Activated CD4-positive, alpha-beta T cell treated with anti-CD3 and anti-CD28 coated beads for 1 hour (primary cell): ENCODE measurements at places on chromosomes 1 and 21.
A peak's percentile ranks its signal among the peaks of the same experiment; 100 is the strongest.

DNA sequence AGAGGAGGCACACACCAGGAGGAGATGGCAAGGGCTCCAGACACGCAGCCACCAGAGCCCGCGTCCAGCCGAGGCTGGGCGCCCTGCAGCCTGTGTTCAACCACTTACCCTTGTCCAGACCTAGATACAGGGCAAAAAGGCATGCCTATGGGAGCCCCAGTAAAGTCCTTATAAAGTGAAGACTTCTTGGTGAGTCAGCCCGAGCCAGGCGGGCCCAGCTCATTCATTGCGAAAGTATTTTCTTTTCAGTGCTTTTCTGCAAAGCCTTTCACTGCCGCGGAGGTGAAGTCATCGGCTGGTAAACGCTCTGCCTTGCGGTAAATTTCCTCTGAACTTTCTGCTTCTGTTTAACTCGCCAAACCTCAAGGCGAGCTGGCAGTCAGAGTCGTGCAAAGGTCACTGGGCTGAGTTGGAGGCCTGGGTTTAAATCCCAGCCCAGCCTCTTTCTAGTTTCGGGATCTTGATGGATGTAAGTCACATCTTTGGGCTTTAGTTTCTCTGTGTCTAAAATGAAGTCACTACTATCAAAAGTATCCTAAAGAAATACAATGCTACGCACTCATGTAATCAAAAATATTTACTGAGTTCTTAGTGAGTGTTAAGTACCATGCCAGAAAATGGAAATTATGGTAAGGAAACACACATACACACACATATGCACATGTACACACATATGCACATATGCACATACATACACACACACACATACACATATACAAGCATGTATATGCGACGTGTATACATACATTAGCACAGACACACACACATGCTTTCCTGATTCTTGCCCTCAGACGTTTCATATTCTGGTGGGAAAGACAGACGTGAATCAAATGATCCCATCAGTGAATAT, 54.7 kb upstream of the IFFO2 start:
- DNase-seq: peak; percentile 59

DNA sequence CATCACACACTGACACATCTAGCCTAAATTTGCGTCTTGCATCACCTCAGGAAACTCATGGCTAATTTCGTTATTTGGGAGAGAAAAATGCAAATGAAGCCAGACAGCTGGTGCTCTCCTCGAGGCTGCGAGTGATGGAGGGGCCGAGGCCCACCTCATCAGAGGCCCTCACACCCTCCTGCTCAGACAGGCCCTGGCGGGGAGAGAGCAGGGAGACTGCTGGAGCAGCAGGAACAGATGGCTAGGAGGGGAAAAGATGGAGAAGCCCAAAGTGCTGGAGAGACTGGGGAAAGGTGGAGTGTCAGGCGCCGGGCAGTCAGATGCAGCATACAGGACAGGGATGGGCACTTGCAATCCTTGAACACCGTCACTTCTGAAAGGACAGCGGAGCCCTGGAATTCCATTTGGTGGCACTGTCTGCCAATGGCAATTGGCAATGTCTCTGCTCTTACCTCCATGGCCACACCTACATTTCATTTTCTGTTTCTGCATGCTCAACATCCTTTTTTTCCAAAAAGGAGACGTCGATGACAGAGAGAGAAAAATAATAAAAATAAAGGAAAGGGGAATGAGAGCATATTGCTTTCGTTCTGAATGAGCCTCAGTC, 286.2 kb downstream of the SPATA17 start:
- DNase-seq: no peak

DNA sequence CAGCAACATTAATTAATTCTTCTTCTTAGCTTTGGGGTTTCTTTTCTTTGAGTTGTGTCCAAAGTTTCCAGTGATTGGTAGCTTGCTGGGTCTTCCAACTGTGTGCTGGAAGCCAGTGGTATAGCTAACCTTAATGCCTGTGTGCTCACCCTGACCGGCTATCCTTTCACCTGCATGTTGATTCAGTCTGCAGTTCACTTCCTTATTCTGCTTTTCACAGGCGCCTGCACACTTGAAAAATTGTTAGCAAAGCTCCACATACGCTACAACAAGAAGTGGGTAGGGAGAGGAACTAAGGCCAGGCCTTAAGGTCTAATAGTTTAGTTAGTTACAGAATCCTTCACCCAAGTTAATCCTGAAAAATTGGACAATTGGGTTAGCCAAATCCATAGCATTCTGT, 35.7 kb downstream of the NCF2 start:
- no peak for DNase-seq

DNA sequence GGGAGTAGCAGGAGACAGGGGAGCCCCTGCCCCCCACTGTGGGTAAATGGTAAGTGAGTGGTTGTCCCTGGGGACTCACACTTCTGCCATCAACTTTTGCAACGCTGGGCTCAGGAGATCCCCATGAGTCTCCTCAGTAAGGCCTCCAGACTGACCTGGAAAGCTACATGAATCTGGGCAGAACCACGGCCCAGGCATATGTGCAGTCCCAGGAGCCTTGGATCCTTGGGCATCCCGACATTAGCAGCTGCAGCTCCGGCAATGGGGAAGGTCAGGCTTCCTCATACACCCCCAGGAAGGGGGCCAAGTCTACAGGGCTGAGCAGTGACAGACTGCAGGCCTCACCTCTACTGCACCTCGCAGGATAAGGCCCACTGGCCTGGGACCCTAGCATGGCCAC, 868.7 kb upstream of the ADGRL4 start:
- no peak for DNase-seq

- no peak for DNase-seq
Measured at GRCh38 chr1:27235827-27236226, 1.4 kb downstream of the WDTC1 start.
